ENCODE measurements at places on chromosomes 6 and 20. TPM values are rescaled to one million over a fixed set of nuclear protein-coding genes. Genes with fewer than 3 reads are reported as not detected.

DNA sequence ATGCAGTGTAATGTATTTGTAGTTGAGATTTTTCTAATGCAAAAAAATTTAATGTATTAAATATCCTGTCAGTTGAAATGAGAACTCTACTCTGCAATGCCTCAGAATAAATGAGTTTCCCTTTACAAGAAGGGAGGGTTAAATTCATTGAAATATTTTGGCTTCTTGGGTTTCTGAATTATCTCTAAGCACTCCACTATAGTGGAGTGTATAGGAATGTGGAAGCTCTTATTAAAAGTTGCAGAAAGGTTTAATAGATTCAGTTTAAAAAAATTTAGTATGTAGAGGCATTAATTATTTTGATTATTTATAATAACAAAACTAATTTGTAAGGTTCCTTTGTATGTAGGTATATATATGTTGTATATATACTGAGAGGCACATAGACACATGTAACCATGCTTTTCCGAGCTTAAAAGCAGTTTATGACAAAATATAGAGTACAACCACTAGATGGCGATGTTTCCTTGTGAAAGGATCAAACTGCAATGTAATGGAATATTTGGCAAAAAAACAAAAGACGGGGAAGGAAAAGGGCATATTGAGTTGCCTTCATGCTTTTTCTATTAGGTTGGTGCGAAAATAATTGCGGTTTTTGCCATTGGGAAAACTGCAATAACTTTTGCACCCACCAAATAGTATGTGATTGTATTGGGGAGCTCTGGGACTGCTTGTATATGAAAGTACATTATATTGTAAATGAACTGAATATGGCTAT is 144.2 kb downstream of the MYO6 start:
- DNase-seq, result peak; percentile 90

GRCh38 chr6:15346315-15346714 is 100.4 kb downstream of the JARID2 start:
- no peak for DNase-seq

- peak; percentile 71 for DNase-seq
Observed at GRCh38 chr6:36053878-36054277, 26.3 kb downstream of the MAPK14 start.

- DNase-seq, result no peak
Observed at GRCh38 chr6:118589649-118590365, 41.7 kb downstream of the PLN start.

The EYA2 gene
- 1.6 TPM for polyA plus RNA-seq

- no peak for DNase-seq
Observed at GRCh38 chr20:6044115-6044514, 9.7 kb downstream of the LRRN4 start.

GRCh38 chr6:161261816-161262215 is 12.0 kb downstream of the AGPAT4 start:
- no peak for DNase-seq

GRCh38 chr6:28982476-28983266 is 22.4 kb downstream of the ZNF311 start:
- DNase-seq, result peak; percentile 66

The ELOVL2 gene
- 0.16 TPM for polyA plus RNA-seq

DNA sequence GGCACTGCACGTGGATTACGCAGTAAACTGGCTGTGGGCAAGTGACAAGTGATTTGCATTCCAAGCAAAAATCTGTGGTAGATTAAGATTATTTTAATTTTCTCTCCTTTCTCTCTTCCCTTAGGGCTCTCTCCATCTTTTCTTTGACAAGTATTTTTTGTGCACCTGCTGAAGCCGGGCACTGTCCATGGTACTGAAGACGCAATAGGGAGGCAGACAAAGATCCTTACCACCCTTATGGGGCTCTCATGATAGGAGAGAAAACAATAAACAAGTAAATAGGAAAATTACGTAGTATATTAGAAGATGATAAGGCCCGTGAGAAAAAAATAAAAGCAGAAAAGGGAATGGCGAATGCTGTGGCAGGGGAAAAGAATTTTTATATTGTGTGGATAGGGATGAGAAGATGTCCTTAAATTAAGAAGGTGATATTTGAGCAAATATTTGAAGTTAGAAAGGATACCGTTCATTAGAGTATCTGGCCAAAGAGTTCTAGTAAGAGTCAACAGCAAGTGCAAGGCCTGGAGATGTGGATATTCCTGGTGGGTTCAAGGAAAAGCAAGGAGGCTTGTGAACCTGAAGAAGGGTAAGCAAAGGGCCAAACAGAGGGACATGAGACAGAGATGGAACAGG is 146.0 kb downstream of the LAMP5 start:
- DNase-seq, result peak; percentile 34

The PRKN gene
- 0.27 TPM for polyA plus RNA-seq

GRCh38 chr6:143746202-143747119 is 68.7 kb downstream of the PHACTR2 start:
- DNase-seq, result no peak

DNA sequence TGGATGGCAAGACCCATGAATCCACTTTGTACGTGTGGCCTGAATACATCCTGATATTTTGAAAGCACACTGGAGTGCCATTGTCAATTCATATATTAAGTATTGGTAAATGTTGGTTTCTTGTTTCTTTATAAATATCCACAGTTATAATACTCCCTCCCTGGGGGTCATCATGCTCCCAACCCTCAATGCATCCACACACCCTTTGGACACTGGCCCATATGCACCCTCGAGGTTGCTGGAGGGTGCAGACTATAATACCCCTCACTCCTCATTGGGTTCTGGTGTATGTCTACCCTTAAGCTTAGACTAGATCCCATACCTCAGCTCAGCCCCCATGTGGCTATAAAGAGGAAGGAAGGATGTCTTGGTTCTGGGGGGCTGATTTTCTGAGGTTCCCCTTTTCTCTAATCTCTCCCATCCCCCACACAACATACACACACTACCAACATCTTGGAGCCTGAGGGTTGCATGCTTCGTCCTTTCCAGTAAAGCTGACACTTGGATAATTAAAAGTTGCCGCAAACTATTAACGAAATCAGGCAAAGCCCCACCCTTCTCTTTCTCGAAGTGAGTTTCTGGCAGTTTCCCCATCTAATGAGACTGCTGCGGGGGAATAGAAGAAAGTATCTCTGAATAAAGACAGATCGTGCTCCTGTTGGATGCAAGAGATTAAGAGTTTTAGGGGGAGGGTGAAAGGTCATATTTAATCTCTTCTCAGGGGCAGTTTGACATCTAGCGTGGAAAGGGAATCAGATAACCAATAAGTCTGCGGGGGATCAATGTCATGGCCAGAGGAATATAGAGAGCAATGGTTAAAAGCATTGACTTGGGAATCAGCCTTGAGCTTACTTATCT is 7.4 kb downstream of the PIM1 start:
- no peak for DNase-seq

DNA sequence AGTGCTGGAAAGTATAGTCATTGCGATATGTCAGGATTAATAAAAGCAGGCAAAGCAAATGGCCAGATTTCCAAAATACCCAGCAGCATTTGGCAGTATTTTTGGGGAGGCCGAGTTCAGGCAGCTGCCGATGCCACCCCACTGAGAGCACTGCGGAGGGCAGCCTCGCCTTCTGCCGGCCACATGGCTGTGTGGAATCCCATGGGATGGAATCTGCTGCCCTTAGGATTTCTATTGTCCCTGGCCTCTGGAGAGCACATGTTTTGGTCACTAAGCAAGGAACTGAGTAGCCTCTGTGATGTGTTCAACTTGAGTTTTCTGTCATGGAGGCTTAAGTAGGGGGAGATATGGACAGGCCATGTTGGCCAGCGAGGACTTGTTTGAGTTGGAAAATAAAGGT is 123.0 kb downstream of the FARS2 start:
- no peak for DNase-seq

DNA sequence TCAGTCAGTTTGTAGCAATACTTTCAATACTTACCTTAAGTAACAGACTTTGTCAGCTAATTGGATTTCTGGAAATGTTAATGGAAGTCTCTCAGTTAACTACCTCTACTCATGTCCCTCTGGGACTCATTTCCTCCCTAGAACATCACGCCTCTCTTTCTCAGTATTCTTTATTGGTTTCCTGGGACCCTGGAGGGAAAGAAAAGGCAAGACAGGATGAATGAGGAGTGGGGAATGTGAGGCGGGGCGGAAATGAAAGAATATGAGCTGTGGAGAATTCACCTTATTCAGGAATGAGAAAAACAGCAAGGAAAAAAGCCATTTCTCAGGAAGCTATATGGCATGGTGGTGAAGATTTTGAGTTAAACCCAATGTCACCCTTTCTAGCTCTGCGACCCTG is 62.7 kb downstream of the ANKS1A start:
- DNase-seq, result no peak

GRCh38 chr6:141443032-141443431 is 689.7 kb upstream of the GJE1 start:
- no peak for DNase-seq

DNA sequence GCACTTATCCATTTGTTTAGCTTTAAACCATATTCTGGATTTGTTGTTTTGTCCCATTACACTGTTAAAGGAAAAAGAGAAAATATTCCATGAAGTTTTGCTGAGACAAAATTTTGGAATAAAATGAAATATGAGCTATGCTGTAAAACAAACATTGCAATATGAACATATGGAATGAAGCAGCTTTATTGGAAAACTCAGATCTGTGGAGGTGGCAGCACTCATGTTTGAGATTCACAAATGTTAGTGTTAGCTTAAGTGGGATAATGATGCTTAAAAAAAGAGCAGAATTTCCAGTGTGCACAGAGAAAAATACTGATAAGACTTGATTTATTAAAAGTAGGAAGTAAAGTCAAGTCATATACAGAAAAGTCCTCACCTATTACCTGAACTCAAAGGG is 196.2 kb downstream of the BCKDHB start:
- DNase-seq, result no peak

The ADAM33 gene
- polyA plus RNA-seq, result 16.4 TPM

GRCh38 chr6:89818977-89819335 is 638 bp downstream of the MDN1 start:
- DNase-seq, result peak; percentile 59

DNA sequence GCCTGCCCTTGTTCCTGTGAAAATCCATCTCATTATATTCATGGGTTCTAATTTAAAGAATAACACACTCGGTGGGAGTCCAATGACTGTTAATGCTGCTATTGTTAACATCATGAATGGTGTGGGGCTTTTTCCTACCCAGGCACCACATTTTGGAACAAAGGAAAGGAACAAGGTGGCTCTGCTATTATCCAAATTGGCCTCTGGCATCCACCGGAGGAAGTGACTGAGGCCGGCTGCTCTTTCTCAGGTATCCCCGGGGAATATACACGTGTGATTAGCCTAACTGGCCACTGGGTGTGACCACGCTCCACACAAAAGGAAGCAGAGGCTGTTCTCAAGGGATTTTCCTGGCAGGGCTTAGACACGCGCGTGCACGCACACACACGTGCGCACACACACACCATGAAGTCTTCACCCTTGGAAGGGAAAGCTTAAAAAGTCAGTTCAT is 601.2 kb upstream of the ARID1B start:
- peak; percentile 46 for DNase-seq

- DNase-seq, result no peak
Observed at GRCh38 chr6:3490625-3490980, 33.8 kb upstream of the SLC22A23 start.

The TRIM40 gene
- polyA plus RNA-seq, result not detected

The SLCO4A1 gene
- polyA plus RNA-seq, result 152 TPM

The PLN gene
- polyA plus RNA-seq, result 5.3 TPM

GRCh38 chr20:4067600-4068261 is 52.4 kb upstream of the RNF24 start:
- DNase-seq, result no peak

DNA sequence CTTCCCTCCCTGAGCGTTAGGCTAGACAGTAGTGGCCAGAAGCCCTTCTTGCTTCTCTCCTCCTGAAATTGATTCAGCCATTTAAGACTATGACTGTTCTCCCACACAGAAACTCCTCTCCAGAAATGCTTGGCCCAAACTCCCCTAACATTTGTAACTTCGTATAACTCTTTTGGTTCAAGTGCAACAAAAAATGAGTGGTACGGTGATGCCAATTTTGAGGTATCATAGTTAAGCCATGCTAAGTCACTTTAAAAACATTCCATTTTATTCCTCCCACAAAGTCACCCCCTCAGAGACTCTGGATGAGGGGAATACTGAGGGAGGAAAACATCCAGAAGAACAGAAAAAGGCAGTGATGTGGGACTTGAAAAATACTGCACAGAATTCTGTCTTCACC is 21.1 kb upstream of the ROS1 start:
- no peak for DNase-seq

DNA sequence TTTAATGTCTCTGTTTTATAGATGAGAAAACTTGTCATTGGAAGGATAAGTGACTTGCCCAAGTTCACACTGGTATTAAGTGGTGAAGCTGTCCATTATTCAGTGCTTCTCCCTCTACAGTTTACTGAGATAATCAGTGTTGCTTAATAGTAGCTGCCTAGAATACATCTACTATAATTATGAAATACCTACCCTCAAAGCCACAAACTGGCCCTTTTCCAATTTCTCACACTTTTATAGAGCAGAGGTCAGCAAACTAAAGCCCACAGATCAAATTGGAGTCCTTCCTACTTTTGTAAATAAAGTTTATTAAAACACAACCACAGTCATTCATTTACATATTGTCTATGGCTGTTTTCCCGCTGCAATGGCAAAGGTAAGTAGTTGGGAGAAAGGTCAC is 73.5 kb downstream of the EYS start:
- DNase-seq, result no peak

All from lung (tissue), 17 donors.